ENCODE measurements at places on chromosomes 7 and 10.

GRCh38 chr7:24601600-24601999 is 28.3 kb downstream of the PALS2 start:
- DNase-seq: no peak

- no peak for DNase-seq
Observed at GRCh38 chr7:17063045-17063383, 181.2 kb upstream of the AGR3 start.

DNA sequence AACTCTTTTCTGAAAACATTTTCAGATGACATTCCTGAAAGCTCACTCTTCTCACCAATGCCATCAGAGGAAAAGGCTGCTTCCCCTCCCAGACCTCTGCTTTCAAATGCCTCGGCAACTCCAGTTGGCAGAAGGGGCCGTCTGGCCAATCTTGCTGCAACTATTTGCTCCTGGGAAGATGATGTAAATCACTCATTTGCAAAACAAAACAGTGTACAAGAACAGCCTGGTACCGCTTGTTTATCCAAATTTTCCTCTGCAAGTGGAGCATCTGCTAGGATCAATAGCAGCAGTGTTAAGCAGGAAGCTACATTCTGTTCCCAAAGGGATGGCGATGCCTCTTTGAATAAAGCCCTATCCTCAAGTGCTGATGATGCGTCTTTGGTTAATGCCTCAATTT is 16.5 kb downstream of the ANLN start:
- DNase-seq: no peak

DNA sequence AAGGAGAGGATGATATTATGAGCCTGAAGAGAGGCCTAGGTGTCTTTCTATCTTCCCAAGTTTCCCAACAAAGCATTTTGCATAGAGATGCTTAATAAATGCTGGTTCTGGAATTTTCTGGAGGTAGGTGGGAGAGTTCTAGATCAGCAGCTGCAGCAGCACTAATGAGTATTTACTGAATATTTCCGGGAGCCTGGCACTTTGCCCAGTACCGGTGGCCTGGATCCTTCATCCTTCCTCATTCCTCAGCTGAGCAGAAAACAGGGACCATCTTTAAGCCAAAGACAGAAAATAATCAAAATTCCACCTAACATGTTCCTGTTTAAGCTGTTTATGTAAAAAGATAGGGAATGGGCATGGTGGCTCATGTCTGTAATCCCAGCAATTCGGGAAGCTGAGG is 813.2 kb upstream of the AUTS2 start:
- DNase-seq: no peak

GRCh38 chr10:24569330-24569796 is 154.3 kb downstream of the ARHGAP21 start:
- no peak for DNase-seq
